Caudate nucleus (tissue), 63 donors: ENCODE measurements at places on chromosomes 3 and 15.

- no peak for DNase-seq
Measured at GRCh38 chr3:127736801-127737539, 64.2 kb downstream of the ABTB1 start.

GRCh38 chr15:59960318-59960717 lies 43.8 kb upstream of the FOXB1 start:
- no peak for DNase-seq

DNA sequence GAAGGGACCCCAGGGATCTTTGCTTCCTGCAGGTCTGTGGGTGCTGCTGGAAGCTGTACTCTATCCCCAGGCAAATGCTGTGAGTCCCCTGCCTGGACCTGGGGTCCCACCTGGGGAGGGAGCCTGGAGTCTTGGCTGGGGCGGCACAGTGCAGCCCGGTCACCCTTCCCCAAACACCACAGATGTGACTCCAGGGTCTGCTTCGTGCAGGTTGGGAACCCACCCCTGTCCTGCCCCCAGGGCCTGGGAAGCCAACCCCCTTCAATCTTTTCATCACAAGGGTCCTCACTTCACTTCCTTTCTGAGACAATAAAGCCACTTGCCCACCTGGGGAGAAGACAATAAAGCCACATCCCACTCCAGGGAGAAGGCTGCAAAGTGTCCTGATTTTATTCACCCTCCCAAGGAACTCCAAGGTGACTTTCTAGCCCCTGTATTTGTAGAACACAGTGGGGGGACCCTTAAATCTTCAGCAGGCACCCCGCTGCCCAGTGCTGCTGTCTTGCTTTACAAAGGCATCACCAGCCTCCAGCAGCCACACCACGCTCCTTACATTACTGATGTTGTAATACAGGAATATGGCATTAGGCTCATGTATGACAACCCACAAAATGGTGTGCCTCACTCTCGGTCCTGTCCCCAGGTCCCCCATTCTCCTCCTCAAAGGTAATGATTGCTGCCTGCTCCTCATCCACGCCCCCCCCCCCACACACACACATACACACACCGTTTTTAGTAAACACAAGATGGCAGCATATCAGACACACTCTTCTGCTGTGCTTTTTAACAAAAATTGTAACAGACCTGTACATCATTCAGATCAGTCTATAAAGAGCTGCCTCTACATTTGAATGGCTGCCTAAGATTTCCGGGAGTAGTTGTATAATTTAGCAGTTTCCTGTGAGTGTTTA lies 9.9 kb downstream of the C3orf22 start:
- no peak for DNase-seq

- DNase-seq, result no peak
Measured at GRCh38 chr3:8069471-8069870, 432.2 kb upstream of the LMCD1 start.

DNA sequence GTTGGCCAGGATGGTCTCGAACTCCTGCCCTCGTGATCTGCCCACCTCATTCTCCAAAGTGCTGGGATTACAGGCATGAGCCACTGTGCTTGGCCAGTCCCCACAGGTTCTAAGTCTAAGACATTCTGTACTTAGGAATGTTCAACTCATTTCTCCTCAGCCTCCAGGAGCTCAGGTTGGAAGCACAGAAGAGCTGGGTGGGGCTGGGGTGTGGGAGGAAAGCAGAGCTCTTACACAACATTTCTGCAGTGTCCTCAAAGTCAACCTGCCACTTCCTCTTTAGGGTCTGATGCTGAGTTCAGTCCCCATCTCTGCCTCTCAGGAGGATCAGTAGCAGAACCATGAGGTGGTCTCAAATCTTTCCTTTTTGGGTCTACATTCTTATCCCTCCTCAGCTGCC lies 75.5 kb downstream of the MRPL46 start:
- peak; percentile 22 for DNase-seq

DNA sequence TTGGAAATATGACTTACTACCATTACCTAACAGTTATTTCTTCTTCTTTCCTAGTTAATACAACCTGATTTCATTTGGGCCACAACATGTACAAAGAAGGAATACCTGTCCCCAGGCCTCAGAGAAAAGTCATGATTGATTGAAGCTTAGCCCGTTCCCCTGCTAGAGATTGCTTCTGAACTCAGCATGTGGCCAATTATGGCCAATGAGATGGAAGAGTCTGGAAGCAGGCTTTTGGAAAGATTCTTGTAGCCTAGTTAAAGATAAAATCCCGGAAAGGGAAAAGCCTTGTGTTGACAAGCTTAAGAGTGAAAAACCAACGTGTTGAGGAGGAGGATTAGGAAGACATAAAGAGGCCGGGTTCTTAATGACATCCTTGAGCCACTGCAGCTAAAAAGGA lies 17.0 kb upstream of the TM6SF1 start:
- no peak for DNase-seq

- no peak for DNase-seq
Measured at GRCh38 chr3:131485119-131485518, 17.7 kb downstream of the MRPL3 start.

- no peak for DNase-seq
Measured at GRCh38 chr15:69194854-69195253, 34.4 kb downstream of the GLCE start.

DNA sequence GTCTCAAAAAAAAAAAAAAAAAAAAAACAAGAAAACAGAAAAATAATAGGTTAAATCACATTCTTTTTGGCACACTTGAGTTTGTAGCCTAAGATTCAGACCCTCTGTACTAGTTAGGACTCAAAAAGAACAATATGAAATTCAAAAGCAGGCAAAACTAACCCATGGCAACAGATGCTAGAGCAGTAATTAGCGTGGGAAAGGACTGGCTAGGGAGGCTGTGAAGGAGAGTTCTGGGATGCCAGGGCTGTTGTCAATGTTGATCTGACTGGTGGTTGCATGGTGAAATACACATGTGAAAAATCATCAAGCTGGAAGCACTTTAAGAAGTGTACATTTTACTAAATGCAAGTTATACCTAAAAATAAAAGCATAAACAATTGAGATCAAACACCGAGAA lies 35.6 kb downstream of the KLHL6 start:
- DNase-seq, result no peak

- no peak for DNase-seq
Measured at GRCh38 chr3:147380387-147380951, 25.9 kb downstream of the ZIC4 start.

DNA sequence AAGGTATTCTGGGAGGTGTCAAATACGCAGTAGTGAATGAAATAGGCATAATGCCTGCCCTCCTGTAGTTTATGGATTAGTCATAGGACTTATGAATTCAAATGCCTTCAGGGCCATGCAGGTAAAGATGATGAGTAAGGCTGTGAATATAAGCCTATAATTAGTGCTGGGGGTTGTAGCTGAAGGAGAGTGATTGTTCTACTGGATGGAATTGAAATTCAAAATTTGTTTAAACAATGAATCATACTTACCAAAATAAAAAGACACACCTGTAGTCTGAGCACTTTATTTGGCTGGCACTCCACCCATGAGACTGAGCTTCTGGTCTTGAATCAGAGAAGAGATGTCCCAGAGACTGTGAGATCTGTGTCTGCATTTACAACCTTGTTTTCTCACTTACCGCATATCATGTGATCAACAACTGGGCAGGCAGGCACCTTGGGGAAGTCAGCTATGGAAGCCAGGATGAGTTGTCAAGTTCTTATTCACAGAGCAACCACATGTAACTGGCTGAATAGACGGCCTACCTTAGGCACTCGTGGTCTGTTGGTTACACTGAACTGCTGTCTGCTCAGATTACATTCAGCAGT lies 291.8 kb downstream of the NAALADL2 start:
- DNase-seq, result no peak

- no peak for DNase-seq
Measured at GRCh38 chr3:39569095-39569494, 101.6 kb downstream of the MOBP start.

DNA sequence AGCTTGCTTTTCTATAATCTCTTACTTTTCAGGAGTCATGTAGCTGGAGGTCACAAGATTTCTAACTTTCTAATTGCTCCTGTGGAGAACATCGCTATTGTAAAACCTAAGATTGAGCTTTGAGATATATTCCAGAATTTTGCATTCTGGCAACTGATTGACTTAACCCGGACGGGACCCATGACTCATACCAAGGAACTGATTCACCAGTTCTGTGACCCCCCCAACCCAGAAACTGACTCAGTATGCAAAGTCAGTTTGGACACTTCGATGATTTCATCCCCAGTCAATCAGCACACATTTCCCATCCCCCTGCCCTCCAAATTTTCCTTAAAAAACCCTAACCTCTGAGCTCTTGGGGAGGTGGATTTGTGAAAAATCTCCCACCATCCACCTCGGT lies 396.5 kb upstream of the GBE1 start:
- DNase-seq, result no peak

DNA sequence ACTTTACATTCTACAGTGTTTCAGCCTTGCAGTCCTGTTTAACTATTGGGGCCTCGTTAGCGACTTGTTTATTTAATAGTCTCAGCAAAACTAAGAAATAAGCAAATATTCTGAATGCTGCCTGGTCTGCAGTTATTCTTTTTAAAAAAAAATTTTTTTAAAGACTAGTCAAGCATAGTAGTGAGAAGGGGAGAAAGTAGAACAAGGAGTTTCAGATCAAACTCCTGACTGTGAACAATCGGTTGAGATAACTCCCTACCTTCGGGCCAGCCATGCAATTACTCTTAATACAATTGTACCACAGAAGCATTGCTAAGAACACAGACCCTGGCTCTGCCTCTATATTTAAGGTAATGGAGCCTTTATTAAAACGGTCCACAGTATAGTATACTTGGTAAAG lies 5.8 kb upstream of the DUT start:
- DNase-seq, result no peak

DNA sequence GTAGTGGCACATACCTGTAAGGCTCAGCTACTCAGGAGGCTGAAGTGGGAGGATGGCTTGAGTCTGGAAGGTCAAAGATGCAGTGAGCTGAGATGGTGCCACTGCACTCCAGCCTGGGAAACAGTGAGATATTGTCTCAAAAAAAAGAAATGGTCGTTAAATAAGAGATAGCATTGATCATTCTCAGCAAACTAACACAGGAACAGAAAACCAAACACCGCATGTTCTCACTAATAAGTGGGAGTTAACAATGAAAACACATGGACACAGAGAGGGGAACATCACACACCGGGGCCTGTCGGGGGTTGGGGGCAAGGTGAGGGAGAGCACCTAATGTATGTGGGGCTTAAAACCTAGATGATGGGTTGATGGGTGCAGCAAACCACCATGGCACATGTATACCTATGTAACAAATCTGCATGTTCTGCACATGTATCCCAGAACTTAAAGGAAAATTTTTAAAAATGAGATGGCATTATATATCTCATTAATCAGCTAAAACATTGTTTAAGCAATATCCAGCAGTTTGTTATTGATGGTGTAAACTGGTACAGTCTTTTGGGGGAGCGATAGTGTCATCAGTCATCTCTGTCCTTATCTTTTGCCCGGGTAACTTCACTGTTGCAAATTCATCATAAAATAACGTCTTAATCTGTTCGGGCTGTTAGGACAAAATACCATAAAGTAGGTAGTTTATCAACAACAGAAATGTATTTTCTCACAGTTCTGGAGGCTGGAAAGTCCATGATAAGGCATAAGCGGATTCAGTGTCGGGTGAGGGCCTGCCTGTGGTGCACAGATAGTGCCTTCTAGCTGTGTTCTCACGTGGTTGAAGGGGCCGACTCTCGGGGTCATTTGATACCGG lies 1.7 kb upstream of the MAN2A2 start:
- DNase-seq, result no peak

GRCh38 chr3:143601723-143602484 lies 246.4 kb downstream of the SLC9A9 start:
- DNase-seq, result peak; percentile 9

- no peak for DNase-seq
Measured at GRCh38 chr3:15387171-15387581, 40.2 kb downstream of the METTL6 start.

DNA sequence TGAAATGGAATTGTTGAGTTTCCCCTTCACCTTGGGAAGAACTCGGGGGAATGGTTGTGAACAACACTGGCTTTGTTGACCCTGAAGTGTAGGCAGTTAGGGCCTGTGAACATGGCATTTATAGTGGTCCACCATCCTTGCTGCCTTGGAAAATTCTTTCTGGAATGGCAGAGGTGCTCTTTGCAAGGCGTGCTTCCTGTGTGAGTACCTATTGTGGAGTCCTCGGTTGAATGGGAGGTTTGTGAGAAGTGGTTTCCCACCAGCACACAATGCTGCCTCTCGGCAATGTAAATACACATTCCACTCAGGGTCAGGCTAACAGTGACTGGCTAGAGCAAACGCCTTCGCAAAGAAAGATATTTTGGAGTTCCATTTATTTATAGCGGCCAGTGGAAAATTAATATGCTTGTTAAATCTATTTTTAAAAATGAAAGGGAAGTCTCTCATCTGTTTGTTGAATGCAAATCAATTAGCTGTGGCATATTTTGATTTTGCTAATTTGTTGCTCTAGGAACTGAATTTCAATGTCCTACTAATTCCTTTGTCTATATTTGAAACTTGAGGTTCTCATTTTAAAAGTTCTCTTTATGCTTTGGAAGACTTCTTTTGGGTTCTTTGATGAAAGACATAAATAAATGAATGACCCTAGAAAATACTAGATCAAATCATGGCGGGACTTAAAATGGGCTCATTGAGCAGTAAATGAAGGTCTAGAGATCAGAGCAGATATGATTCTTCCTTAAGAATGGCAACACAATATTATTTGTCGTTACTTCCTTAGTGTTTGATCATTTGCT lies 59.5 kb downstream of the FNDC3B start:
- no peak for DNase-seq

DNA sequence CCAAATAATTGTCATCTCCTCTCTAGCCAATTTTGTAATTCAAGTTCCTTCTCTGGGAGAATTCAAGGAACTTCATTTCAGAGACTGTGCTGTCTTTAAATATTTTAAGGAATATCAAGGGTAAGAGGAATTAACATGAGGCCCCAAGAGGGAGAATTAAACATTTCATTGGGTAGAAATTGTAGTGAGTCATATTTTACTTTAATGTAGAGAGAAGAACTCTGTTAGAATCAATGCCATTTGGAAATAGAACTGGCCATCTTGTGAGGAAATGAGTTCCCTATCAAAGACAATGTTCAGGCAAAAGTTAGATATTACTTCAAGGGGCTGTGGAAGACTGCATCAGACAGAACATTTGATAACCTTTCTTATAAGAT lies 43.5 kb upstream of the TP63 start:
- DNase-seq, result no peak

GRCh38 chr3:193816656-193817311 lies 223.8 kb downstream of the OPA1 start:
- DNase-seq, result peak; percentile 34

DNA sequence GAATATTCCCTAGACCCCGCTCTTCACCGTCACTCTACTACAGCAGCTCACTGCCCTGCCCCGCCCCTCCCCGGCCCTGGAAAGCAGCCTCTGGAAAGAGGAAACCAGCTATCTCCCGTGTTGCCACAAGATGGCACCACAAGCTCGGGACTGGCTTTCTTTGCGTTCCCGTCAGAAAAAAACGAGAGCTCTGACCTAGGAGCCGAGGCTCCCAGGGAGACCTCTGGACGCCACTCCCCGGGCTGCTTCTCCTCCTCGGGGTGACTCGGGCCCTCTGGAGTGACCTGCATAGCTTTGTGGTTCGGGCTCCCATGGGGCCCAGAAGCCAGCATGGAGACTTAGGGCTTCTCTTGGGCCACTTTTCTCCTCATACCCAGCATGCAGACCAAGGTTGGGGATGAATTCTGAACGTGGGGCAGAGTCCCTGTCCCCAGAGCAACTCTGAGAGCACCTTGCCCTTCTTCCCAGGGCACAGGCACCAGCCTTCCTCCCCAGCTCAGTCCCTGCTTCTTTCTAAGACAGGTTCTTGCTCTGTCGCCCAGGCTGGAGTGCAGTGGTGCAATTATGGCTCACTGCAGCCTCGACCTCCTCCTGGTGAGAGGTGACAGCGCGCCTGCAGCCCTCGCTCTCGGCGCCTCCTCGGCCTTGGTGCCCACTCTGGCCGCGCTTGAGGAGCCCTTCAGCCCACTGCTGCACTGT lies 19.0 kb downstream of the STOML1 start:
- DNase-seq, result peak; percentile 38
